Activated T-helper 1 cell treated with Interleukin-2 at 50 U/mL for 16 hours (primary cell): ENCODE measurements at places on chromosomes 16 and 17.

DNA sequence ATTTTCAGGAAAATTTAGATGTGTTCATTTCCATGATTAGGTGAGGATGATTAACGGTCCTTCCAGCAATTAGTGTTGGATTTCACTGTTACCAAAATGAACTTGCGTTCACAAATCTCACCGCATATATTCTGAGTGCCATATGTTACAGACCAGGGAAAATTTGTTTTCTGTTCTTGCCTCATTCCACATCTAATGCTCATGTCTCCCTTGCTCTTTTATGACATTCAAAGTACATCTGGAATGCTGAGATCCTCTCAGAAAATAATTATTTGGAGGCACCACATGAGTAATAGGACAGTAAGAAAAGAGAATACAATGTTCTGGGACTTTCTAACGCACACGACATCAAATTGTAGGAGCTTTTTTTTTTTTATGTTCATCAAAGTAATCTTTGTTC is 406.5 kb downstream of the SHISA9 start:
- DNase-seq = no peak

DNA sequence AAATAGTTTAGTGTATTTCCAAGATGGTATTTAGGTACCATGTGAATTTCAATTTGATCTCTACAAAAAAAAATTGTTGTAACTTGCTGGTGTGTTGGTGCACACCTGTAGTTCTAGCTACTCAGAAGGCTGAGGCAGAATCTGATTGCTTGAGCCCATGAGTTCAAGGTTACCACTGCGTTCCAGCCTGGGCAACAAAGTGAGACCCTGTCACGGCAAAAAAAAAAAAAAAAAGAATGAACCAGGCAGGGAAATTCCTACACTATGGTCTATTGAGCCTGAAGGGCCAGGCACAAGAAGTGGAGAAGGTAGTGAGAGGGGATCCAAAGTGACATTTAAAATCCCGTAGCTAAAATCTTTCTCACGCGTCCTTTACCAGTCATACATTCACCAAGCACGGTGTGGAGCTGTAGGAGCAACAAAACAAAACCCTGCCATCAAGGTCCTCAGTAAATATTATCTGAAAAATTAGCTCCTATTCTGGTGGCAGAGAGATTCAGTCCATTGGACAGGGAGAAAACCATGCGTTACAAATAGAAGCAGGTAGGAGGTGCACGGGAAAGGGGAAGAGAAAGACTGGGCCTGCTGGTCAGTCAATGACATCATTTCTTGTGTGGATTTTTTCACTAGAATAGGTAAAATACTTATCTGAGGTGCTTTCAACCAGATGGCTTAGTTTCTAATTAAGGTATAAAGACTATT is 27.3 kb downstream of the TXNDC11 start:
- DNase-seq = no peak

GRCh38 chr17:50593321-50593720 is 32.8 kb downstream of the CACNA1G start:
- DNase-seq = no peak

- no peak for DNase-seq
Observed at GRCh38 chr16:17784073-17784472, 313.3 kb upstream of the XYLT1 start.

GRCh38 chr16:75780669-75781068 is 54.4 kb upstream of the CPHXL start:
- no peak for DNase-seq

DNA sequence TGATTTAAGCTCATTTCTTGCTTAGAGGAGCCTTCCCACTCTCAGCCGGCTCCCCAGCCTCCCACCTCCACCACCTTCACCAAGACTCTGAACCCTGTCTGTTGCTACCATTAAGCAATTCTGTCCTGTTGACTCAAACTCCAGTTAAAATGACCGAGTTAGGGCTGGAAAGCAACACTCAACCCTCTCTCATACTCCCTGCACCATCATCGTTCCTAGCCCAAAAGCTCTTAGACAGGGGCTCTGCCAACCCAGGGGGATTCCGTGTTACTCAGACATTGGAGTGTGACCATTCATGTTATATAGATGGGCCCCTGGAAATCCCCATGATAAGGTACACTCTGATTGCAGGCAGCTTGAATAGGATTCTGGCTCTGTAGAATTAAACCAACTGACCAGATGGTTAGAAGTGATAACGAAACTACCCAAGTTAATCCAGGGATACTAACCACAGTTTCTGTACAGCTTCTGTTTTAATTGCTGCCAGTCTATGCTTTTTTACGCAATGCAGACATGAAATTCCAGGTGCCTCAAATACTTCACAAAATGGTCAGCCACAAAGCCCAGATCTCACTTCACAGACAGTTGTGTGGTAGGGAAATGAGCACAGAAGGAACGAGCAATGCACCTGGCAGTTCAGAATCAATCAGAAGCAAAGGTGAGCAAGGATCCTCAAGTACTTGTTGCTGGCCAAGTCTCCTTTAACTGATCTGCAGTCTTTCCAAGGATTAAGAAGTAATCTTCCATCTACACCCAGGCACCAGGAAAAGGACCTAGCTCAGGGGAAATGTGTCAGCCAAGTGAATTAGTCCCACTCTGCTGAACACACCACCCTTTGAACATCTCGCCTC is 2.1 kb downstream of the SSTR2 start:
- DNase-seq = no peak

DNA sequence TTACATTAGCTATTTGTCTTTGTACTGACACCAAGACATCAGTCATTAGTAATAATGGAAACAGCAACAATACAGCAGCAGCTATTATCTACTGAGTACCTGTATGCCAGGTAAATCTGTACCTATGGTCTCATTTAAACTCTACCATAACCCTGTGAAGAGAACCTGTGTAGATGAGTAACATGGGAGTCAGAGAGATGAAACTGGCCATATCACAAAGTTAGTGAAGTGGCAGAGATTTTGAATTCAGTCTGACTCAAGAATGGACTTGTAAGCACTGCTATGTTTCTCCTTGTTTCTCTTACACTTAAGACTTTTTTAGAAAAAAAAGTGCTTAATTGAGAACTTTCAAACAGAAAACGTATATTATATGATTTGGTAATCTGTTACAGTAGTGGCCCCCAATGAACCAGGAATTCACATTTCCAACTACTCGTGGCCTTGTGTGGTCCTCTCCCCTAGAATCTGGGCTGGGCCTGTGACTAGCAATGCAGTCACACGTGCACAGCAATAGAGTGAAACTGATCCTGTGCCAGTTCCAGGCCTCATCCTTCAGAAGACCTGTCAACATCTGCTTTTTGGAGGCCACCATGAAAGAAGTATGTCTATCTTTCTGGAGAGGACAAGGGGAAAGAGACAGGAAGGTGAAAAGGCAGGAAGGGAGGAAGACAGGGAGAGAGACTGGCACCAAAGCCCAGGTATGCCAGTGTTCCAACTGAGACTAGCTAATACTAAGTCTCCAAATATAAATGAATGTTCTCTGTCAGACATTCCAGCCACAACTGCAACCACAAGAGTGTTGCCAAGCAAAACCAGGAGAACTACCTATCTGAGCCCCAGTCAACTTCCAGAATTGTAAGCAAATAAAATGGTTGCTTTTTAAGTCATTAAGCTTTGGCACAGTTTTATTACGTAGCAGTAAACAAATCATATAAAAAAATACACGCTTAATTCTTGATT is 12.0 kb downstream of the CRLF3 start:
- DNase-seq = no peak

DNA sequence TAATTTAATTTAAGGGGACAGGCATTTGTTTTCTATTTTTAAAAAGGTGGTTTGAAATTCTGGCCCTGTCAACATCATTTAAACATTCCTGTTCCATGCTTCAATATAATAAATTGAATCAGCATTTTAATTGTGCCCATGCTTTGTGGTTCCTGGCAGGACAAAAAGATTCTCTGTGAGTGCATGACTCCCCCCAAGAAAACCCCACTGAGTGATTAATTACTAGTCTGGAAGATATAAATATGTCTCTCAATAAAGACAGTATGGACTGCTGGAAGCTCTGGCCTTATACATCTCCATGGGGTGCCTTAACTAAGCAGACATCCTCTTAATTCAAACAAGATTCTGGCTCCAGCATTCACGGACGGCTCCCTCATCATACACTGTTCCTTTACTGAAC is 95.0 kb upstream of the PSMD7 start:
- DNase-seq = no peak

- DNase-seq = no peak
Observed at GRCh38 chr17:79864617-79865250, 25.5 kb upstream of the CBX4 start.

DNA sequence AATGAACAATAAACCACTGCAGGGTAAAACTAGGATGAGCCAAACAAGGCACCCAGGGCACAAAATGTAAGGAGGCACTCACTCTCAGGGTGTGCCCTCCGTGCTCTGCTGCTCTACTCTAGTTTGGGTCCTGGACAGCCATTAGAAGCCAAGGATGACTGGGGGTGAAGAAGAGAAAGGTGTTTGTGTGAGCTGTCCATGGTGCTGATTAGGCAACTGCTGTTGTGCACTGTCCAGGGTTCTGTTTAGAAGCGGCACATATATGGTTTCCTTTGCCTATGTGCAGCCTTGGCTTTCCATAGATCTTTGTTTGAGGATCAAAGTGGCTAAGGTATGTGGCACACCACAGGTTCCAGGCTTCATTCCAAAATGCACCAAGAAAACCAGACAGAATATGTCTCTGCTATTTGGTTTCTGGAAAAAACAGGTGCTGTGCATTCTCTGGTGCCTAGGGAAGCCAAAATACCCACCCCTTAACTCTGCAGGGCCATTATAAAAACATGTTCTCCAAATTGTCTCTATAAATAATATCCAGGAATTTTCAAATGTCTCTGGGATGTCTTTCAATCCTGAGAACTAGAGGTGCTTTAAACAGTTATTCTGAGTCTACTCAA is 123.5 kb downstream of the CBLN1 start:
- no peak for DNase-seq

GRCh38 chr16:12152740-12153139 is 176.2 kb downstream of the SNX29 start:
- DNase-seq = no peak
